Stimulated activated CD8-positive, alpha-beta memory T cell treated with anti-CD3 and anti-CD28 coated beads, Interleukin-4, amount 100 ng/mL, for 1 hour (primary cell): ENCODE measurements at places on chromosomes 16 and 17.
A peak's percentile ranks its signal among the peaks of the same experiment; 100 is the strongest.

GRCh38 chr16:56341656-56342399 is 83.5 kb downstream of the AMFR start:
- DNase-seq, result no peak

GRCh38 chr17:63601439-63602371 is 1.0 kb downstream of the TACO1 start:
- DNase-seq, result no peak

DNA sequence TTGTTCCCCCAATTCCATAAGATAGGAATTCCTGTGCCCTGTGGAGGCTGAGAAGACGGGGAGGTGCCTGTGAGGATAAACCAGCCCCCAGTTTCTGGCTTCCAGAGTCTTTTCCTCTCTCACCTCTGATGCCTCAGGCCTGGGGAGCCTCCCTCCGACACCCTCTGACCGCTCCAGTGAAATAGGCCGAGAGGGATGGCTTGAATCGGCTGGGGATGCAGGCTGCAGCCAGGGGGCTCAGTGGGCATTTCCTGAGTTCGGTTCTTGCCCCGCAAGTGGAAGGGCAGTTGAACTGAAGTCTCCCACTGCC is 339.4 kb downstream of the SEC14L1 start:
- DNase-seq, result no peak

DNA sequence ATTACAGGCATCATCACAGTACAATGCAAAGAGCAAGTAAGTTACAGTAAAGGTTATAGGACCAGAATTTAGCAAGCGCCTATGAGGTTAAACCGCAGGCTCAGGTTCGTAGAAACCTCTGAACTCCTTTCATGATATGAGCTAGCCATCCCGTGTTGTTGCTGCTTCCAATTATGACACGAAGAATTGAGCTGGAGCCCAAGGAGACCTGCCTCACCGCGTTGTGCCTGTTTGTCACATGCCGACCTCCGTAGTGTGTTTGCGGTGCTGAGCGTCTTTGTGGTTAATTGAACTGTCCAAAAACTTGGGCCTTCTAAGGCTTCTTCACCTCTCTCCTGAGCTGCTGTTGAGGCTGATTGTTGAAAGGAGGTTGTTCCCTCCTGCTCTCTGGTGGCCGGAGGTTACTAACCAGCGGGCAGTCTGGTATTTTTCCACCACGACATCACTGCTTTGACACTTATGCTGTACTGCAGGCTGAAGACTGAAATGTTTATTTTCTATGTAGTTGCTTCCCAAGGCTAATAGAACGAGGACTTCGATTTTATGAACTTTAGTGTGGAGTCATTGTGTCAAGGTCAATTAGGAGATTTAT is 67.5 kb downstream of the SEC14L1 start:
- no peak for DNase-seq

DNA sequence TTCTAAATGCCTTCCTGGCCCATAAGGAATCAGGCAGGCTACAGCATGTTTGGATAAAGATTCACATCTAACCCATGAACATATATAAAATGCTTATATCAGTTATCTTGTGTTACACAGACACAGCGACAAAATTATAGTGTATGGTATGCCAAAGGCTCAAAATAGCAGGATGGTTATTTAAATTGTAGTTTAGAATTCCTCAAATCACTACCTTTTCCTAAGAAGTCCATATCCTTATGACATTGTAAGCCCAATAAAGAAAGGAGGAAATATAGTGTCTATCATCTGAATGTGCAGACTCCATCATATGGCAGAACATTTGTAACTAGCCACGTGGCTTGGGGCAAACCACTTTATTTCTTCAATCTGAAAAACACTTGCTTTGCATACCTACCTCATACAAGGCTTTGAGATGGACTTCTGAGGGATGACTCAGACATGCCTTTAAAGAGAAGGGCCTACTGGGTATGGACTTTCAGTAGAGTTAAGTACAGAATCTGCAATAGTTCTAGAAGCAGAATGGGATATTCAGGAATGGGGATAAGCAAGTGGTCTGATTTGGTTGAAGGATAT is 12.1 kb upstream of the DHX8 start:
- no peak for DNase-seq

DNA sequence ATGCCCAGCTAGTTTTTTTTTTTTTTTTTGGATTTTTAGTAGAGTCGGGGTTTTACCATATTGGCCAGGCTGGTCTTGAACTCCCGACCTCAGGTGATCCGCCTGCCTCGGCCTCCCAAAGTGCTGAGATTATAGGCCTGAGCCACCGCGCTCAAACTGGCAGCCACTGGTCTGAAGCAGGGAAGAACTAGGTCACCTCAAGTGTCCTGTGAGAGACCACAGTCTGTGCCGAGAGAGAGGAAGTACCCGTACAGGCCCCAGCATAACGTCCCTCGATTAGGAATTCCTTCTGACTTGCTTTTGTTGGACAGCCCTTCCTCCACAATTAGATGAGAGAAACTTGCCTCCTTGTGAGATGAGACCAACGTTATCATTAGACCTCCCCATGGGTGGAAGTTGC is 13.7 kb upstream of the CD300E start:
- no peak for DNase-seq

- DNase-seq, result no peak
Observed at GRCh38 chr16:1374418-1375297, 22.9 kb downstream of the GNPTG start.

- no peak for DNase-seq
Observed at GRCh38 chr17:82231312-82231561, 2.4 kb downstream of the SLC16A3 start.

GRCh38 chr17:19812407-19812806 is 55.3 kb downstream of the ULK2 start:
- DNase-seq, result no peak

GRCh38 chr17:67180275-67180674 is 64.7 kb downstream of the HELZ start:
- DNase-seq, result no peak

- no peak for DNase-seq
Observed at GRCh38 chr16:22946433-22946832, 132.5 kb downstream of the HS3ST2 start.

GRCh38 chr17:64020056-64020766 is at the start of gene ICAM2:
Gene ICAM2, minus strand, starts transcription at chr17:64020633. Its CDS starts 13,942 bp downstream, at chr17:64006691.
- DNase-seq, result peak; percentile 72

- no peak for DNase-seq
Observed at GRCh38 chr16:24156777-24157176, 99.4 kb upstream of the CACNG3 start.

- DNase-seq, result no peak
Observed at GRCh38 chr16:15950161-15950854, 892 bp downstream of the ABCC1 start.

DNA sequence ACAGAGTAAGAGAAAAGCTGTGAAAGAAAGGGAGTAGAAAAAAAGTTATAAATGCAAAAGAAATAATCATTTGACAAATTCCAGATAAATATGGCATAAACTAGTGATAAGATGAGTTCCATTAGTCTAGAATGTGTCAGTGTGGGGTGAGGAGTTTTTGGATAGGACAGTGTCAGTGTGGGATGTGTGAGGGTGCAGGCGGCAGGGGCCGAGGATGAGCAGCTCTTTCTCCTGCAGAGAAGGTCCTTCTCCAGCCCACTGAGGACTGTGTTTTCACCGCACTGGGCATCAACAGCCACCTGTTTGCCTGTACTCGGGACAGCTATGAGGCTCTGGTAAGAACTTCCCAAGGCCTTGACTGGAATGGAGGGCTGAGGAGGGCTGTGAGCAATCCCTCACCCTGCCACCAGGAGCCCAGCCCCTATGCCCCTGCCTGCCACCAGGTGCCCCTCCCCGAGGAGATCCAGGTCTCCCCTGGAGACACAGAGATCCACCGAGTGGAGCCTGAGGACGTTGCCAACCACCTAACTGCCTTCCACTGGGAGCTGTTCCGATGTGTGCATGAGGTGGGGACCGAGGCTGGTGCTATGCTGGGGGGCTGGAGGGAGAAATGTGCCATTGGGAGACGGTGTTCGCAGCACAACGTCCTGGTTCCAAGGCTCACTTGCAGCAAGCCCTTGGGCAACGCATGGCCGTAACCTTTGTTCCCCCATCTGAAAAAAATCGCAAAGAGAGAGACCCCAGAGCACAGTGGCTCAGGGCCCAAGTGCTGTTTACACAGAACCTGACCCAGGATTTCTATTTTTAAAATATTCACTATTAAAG is 13.1 kb downstream of the RAPGEFL1 start:
- no peak for DNase-seq

DNA sequence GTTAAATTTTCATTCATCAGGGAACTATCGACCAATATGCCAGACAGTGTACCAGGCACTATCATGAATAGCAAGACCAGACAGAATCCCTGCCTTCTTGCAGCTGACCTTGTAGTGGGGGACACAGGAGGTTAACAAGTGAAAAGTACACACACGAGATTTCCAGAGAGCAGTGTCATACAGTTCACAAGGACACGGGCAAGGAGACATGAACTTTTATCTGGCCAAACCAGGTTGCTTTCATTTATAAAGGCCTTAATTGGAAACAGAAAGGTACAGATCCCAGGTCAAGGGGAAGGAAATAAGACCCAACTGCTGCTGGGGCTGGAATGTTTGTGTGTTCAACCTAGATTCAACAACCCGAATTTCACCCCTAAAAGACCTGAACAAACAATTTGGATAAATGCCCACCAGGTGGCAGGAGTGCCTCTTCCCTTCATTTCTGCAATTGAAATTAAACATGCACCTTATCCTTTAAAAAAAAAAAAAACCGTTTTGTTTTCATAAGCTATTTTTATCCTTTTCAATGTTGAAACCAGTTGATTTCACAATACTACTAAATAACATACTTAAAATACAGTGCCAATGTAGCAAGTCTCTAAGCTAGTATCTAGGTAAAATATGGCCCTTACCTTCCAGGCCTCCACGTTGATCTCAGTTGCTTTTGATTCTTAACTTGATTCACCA is 65.9 kb downstream of the EMP2 start:
- peak; percentile 14 for DNase-seq

DNA sequence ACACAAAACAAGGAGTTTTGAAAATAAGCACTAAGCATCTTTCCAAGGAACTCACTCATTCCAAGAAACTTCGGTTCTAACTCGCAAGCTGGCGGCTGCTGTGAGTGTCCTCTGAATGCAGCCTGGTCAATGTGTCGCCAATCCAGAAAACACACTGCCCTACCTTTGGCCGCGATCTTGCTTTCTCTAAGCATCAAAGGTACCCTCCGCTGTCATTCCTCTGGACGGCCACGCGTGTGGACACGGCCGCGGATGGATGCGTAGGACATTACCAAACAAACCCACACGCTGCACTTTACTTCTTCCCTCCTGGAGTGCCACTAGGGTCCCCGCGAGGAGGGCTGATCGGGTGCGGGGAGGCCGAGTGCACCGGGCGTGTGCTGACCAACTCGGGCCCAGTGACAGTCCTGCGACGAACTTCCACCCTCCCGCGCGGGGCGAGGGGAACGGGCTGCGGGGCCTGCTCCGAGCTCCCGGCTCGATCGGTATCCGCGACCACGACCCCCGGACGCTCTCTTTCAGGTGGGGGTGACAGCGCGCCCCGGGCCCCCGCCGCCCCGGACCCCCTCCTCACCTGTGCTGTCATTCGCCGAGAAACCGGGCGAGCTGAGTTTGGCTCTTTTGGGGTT is 1.1 kb downstream of the CREBBP start:
- DNase-seq, result no peak

DNA sequence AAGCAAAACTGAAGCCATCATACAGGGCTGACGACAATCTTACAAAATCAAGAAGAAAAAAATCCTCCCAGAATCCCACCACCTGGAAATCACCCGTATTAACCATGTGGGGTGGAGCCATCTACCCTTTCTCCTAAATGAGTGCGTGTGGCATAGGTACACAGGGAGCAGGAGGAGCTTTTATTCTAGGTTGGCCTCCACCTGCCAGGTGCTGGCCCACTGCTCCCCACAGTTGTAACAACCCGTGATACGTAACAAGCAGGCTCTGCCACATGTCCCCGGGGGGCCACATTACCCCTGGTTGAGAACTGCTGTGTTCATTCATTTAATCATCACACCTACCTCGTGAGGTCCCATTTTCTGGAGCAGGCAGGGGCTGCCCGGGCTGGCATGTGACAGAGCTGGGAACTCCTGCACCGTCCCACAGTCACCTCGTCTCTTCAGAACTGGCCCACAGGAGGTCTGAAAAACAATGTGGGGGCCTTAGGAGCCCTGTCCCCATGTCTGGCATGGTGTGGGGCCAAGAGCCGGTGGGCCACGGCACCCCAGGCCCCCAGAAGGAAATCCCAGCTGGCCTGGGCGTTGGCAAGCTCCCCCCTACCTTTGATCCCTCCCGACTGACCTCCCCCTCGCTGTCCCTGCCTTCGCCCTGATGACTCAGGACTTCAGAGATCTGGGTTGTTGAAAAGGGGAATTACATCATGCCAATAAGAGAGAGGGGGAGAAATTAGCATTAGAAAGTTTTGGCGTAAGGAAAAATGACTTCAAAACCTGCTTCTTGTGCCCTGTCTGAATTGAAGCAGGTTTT is 12.9 kb downstream of the CMIP start:
- DNase-seq, result no peak

- no peak for DNase-seq
Observed at GRCh38 chr16:6988846-6989245, 343.8 kb upstream of the RBFOX1 start.

GRCh38 chr16:55272744-55273143 is 51.3 kb upstream of the IRX6 start:
- no peak for DNase-seq

- DNase-seq, result no peak
Observed at GRCh38 chr17:28974451-28974850, 23.1 kb upstream of the PHF12 start.

DNA sequence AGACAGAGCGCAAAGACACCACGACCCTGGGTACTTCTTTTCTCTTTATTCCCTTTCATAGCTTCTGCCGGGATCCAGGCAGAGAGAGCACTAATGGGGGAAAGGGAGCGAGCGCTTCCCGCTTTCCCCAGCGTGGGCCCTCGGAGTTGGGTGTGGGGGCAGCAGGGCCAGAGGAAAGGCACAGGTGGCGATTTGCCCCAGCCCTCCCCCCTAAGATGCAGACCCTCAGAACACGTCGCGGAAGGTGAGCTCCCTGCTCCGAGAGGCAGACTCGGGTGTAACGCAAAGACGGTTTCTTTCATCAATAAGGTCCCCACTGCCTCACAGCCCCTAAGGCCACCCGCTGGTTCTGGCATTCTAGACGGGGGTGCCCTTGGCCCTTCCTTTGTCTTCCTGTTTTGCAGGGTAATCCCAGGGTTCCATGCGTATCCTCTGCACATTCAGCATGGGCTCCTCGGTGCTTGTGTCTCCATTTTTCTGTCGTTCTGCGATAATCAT is 570 bp upstream of the NME3 start:
- no peak for DNase-seq

- DNase-seq, result no peak
Observed at GRCh38 chr17:75428543-75429469, 23.3 kb upstream of the GRB2 start.

GRCh38 chr17:74235911-74236371 is 22.6 kb downstream of the TTYH2 start:
- DNase-seq, result no peak

- no peak for DNase-seq
Observed at GRCh38 chr17:9676820-9677310, 31.5 kb downstream of the USP43 start.

DNA sequence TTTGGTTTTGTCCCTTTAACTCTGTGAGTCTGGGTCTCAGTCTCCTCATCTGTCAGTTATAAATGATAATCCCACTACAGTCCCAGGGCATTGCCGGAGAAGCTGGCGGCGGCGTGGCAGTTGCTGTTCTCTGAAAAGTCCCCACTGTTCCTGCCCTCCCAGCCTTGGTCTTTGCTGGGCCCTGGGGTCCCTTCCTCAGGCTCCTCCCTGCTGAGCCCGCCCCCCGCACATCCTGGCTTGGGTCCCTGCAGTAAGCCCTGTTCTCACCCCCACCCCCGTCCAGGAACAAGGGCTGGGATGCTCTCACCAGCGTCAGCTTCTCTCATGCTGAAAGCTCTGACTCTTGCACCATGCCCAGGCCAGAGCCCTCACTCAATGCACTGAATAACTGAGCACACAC is 35.3 kb upstream of the PEMT start:
- no peak for DNase-seq
